ENCODE measurements at places on chromosomes 5 and 9.

- no peak for DNase-seq
These were observed 11.1 kb upstream of the CCIN start for GRCh38 chr9:36158122-36158521.

DNA sequence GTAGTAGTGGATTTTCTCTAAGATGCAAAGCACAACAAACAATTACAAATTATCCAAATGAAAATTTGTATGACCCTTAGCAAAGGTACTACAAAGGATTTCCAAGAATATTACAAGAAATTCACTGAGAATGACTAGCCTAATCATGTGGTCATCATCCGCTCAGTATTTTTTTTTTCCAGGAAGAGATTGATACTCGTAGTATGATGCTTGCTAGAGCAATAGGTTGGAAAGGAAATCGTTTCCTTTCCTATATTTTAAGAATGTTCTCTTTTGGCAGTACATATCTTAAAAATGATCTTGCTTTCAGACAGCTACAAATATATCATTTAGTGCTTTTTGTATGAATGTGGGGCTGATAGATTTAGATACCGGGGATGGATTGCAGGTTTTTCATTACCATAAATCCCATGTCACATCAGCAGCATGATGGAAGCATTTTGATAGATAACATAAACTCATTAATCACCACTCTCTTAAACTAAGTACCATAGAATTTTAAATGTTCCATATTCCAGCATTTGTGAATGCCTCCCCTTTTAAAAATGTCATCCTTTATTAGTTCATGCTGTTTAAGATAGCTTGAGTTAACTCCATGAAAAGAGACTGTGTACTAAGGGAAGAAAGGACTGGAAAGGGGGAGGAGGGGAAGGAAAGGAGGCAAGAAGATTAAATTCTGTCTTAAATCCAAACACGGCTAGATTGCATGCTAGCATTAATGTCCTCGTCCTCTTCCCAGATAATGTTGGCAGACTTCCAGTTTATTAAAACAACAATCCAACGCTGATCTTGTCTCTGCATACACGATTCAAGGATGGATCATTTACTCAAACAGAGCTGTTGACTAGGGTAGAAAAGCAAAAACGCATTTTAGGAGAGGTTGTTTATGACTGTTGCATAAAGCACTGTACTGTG, 311.7 kb upstream of the ZNF608 start:
- DNase-seq, result no peak

- no peak for DNase-seq
These were observed 8.8 kb downstream of the HOMER1 start for GRCh38 chr5:79505138-79505537.

DNA sequence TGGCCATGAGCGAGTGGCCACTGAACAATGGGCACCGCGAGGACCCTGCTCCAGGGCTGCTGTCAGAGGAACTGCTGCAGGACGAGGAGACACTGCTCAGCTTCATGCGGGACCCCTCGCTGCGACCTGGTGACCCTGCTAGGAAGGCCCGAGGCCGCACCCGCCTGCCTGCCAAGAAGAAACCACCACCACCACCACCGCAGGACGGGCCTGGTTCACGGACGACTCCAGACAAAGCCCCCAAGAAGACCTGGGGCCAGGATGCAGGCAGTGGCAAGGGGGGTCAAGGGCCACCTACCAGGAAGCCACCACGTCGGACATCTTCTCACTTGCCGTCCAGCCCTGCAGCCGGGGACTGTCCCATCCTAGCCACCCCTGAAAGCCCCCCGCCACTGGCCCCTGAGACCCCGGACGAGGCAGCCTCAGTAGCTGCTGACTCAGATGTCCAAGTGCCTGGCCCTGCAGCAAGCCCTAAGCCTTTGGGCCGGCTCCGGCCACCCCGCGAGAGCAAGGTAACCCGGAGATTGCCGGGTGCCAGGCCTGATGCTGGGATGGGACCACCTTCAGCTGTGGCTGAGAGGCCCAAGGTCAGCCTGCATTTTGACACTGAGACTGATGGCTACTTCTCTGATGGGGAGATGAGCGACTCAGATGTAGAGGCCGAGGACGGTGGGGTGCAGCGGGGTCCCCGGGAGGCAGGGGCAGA, 53.3 kb downstream of the JADE2 start:
- DNase-seq, result no peak

DNA sequence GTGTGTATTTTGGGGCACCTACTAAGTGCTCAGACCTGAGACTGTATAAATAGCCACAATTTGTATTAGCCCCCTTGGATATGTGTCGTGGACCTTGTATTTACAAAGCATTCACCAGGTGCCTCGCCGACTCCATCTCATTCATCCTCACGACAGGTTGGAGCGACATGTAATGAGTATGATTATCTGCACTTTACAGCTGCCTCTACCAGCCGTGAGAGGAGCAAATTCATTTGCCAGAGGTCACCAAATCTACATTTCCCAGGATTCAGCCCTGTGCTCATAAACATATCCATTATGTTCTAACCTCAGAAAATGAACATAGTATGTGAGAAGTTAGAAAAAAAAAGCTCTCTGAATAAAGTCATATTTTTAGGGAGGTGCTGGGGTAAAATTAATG, 167.4 kb downstream of the ZDHHC21 start:
- DNase-seq, result no peak

GRCh38 chr5:167442922-167443321, 848.5 kb upstream of the WWC1 start:
- no peak for DNase-seq

DNA sequence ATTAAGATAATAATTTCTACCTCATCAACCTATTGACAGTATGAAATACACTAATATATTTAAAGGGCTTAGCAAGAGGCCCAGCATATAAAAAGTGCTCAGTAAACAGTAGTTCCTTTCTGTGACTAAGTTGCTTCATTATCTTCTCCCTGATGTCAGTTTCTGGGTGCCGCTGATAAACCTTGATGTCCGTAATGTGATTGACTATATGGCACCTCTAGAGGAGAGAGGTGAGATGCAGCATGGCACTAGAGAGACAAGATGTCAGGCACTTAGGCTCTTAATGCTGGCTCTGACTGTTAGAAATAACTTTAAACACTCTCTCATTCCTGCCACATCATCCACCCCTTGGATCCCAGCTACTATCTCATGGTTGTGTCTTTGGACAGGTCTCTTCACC, 455.9 kb upstream of the KLF4 start:
- no peak for DNase-seq

DNA sequence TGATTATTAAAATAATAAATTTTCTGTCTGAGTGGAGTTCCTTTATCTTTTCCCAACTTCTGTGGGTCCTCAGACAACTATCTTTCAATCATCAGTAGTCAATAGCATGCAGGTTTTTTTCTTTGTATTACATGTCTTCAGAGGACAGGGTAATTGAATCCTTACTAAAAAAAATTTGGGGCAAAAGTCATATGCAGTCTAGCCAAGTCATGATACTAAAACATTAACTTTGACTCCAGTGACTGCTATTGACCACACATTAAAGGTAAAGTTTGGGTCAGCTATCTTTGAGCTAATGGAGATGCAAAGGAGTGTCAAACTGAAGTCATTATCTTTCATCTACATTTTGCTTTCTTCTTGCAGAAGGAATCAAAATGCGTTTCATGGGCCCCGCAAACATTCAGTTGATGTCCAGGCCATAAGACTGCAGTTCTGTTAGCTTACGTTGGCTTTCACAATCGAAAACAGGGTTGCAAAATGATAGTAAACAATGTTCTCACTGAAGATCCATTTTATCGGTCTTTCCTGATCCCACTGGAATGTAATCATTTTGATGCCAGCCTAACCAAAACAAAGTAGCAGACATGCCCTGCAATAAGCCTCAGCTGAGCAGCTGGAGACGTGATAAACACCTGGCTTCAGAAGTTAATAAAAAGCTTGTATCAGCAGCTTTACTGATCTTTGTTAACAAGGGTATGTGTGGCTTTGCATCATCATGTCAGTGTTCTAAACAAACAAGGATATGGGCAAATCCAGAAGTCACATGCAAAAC, 186.1 kb upstream of the PRLR start:
- DNase-seq, result no peak

- DNase-seq, result no peak
These were observed 234.8 kb downstream of the PIK3R1 start for GRCh38 chr5:68450245-68450852.

GRCh38 chr9:130142641-130143040, 29.6 kb upstream of the NCS1 start:
- no peak for DNase-seq

Measured in activated effector memory CD4-positive, alpha-beta T cell treated with Interleukin-2 at 50 U/mL for 16 hours (primary cell).